Hepatocyte (in vitro differentiated cells): ENCODE measurements at places on chromosomes 12 and 14.

GRCh38 chr12:57066245-57066644, 12.3 kb downstream of the NEMP1 start:
- no peak for DNase-seq

- no peak for DNase-seq
Observed at GRCh38 chr14:44830371-44830770, 131.4 kb downstream of the KLHL28 start.

DNA sequence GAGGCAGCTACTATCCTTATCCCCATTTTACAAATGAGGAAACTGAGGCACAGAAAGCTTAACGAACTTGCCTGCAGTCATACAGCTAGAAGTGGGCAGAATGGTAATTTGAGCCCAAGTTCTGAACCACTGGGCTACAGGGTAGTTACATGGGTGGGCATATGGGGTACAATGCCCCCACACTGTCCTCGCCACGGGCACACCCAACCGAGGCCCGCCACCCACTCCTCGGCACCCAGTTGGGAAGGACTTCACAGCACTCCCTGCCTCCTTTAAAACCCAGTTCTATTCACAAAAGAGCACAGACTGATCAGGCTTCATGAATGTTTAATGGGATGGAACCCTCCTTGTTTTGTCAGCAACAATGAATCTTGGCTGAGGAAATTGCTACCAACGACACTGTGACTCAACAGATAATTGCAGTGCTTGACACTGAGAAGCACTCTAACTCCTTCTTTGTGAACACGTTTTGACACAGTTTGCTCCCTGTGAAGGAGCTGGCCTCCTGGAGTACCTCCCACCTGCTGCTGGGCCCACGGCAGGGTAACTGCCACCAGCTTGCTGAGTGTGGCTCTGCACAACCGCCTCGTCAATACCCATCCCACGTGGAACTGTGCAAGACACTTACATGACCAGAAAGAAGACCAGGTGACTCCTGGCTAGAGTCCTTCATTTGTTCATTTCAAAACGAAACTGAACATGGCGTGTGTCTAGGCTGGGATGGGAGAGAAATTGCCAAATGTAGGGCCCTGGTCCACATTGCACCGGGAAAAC, 63.5 kb downstream of the CLMN start:
- DNase-seq: no peak

DNA sequence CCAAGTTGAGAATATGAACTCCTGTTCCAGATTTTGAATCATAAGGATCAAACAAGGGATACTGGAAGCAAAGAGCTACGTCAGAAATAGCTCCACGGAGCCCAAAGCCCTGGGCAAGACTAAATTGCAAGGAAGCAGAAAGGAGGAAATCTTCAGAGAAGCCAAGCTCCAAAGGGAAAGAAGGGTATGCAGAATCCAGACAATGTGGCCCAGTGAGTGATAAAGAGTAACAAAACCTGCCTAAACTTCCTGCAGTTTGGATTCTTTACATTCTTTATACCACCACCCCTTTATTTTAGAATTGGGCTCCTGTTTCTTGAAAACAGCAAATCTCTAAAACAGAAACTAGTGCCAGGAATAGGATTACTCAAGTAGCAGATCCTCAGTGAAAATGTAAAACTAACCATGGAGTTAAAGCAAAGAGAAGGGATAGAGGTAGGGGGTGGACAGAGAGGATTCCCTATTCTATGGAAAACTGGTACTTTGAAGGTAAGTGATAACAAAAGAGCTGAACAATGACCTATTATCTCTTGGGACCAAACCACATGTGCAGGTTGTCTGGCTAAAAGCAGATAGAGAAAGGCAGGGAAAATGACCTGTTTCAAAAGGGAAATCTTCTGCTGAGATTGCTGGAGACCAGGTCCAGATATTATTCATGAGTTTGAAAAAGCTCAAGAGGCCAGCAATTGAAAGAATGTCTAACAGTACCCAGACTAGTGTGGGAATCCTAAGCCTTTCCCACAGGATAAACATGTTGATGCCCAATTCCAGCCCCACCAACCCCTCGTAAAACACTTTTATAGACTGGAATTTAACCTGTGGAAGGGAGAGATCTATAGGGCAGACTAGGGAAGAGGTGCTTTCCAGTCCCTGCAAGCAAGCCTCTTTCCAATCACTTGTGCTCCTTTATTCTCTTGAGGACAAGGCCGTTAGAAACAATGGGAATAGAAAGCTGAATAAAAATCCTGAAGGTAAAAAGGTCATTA, 24.5 kb downstream of the MBIP start:
- no peak for DNase-seq

GRCh38 chr14:61754627-61755381, 7.4 kb upstream of the SNAPC1 start:
- DNase-seq: no peak

DNA sequence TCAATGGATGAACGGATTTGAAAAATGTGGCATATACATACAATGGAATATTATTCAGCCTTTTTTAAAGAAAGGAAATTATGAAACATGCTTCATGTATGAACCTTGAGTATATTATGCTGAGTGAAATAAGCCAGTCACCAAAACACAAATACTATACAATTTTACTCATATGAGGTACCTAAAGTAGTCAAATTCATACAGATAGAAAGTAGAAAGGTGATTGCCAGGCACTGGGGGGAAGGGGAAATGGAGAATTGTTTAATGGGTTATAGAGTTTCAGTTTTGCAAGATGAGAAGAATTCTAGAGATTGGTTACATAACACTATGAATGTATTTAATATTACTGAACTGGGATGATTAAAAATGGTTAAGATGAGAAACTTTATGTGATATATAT, 171.4 kb downstream of the TMTC3 start:
- DNase-seq: no peak

DNA sequence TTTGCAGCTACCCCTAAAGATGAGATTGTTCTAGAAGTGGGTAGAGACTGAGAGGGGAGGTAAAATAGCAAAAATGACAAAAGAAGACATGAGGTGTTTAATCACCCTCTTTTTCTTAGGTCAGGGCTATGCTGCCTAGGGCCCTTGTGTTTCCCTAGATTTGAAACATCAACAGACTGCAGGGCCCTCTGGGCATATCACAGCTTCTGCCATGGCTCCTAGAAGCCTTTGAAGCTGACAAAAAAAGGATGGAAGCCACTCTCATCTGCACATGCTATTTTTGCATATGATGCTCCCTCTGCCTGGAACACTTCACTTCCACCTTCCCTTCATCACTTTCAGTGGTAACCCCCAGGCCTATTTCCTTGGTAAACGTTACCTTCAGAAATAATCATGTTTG, 68.1 kb downstream of the BTG1 start:
- no peak for DNase-seq

GRCh38 chr12:122097927-122098756, 19.6 kb downstream of the MLXIP start:
- DNase-seq: peak; percentile 78
